ENCODE measurements at places on chromosomes 12 and 14.

- no peak for DNase-seq
These were observed 25.9 kb upstream of the NID2 start for GRCh38 chr14:52094546-52095271.

GRCh38 chr14:57168138-57168679 is 100.5 kb downstream of the EXOC5 start:
- DNase-seq = no peak

DNA sequence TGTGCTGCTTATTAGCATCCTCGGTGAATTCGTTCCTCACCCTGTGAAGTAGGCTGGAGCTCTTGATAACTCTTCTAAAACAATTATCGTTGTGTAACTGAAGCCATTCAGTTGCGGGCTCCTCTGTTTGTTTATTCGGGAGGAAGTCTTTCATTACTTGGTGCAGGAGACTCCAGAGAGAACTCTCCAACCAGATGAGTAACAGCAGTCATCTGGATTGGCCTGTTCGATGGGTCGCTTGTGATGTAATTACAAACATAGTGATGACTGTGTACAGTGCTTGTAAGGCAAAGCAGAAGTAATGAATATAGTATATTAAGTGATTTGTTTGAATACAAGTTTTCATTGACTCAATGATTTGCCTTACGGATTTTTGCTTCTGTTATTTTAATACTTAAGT is 10.9 kb downstream of the ATP6V0A2 start:
- DNase-seq = peak; percentile 7

GRCh38 chr12:120290609-120291305 is 946 bp downstream of the RNU4-2 start:
- peak; percentile 45 for DNase-seq

GRCh38 chr12:75528692-75529091 is 17.3 kb upstream of the KRR1 start:
- no peak for DNase-seq

GRCh38 chr12:132827763-132828703 is 636 bp downstream of the GOLGA3 start:
- peak; percentile 58 for DNase-seq

- no peak for DNase-seq
These were observed 42.8 kb upstream of the CPM start for GRCh38 chr12:68975811-68976210.

DNA sequence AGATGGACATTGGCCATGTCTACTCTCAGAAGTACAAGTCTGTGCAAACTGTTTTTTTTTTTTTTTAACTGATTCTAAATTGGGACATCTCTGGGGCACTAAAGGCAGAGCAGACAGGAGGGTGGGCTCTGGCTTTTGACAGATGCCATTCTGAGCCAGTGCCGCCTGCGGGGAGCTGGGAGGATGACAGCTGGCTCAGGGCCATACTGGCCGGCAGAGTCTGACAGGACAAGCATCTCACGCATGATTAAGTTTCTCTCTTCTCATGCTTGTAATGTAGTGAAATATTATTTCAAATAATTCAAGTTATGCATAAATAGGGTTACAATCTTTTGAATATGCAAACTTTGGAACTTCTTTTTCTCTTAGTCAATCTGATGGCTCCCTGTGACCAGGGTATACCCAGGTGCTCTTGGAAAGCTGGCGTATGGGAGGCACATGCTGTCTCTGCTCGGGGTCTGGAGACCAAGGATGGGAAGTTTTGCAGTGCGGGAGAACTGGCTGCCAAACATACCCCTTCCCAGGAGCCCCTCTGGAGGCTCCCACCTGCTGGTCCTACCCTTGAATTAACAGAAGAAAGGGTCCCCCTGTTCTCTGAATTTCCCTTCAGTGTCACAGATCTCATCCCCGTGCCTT is 7.6 kb downstream of the CDCA4 start:
- DNase-seq = no peak

GRCh38 chr12:86292480-86292879 is 36.3 kb upstream of the MGAT4C start:
- DNase-seq = no peak

DNA sequence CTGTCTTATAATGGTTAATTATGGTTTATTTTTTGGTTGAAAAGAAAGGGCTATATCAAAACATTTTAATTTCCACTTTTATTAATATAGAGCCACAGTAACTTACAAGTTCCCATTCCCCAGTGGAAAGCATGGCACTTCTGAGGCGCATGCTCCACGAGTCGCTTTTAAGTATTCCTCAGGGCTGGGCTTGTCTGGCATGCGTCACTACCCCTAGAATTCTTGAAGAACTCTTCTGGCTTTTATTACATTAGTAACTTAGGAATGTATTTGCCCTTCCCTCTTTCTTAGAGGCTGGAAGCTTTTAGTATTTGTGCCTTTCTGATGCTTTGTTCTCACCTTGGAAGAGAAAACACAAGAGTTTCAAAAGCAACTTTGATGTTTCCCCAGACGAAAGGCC is 81.1 kb downstream of the ESR2 start:
- DNase-seq = no peak

DNA sequence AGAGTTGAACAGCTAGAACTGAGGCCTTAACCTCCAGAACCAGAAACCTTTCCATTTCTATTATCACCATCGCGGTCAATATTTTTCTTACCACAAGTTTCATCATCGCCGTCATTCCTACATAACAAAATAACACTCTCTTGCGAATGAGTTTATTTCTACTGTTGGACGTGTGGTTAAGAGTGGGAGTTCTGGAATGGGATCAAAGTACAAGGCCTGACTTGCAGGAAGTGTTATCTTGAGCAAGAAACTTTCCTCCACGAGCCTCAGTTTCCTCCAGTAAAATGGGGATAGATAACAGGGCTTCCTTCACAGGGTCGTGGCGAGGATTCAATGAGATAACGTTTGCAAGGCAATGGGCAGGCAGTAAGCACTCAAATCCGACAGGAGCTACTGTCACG is 652 bp downstream of the SART3 start:
- peak; percentile 35 for DNase-seq

- no peak for DNase-seq
These were observed 49.9 kb upstream of the LTBP2 start for GRCh38 chr14:74661726-74662450.

GRCh38 chr12:106128585-106129328 is 10.0 kb downstream of the NUAK1 start:
- no peak for DNase-seq

GRCh38 chr14:38261620-38262019 is 5.7 kb upstream of the CLEC14A start:
- peak; percentile 11 for DNase-seq

DNA sequence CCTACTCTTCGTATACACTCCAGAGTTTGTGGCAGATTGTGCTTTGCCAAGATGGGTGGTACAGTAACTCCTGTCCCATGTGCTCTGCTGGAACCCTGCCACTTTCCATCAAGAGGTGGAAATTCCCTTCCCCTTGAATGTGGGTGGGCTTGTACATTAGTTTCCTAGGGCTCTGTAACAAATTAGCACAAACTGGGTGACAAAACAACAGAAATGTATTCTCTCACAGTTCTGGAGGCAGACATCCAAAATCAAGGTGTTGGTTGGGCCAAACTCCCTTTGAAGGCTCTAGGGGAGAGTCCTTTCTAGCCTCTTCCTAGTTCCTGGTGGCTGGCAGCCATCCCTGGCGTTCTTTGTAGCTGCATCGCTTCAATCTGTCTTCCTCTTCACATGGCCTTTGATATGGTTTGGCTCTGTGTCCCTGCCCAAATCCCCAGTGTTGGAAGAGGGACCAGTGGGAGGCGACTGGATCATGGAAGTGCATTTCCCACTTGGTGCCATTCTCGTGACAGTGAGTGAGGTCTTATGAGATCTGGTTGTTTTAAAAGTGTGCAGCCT is 117.5 kb downstream of the VRK1 start:
- no peak for DNase-seq

- no peak for DNase-seq
These were observed 18.5 kb upstream of the DHRS7 start for GRCh38 chr14:60183741-60184140.

DNA sequence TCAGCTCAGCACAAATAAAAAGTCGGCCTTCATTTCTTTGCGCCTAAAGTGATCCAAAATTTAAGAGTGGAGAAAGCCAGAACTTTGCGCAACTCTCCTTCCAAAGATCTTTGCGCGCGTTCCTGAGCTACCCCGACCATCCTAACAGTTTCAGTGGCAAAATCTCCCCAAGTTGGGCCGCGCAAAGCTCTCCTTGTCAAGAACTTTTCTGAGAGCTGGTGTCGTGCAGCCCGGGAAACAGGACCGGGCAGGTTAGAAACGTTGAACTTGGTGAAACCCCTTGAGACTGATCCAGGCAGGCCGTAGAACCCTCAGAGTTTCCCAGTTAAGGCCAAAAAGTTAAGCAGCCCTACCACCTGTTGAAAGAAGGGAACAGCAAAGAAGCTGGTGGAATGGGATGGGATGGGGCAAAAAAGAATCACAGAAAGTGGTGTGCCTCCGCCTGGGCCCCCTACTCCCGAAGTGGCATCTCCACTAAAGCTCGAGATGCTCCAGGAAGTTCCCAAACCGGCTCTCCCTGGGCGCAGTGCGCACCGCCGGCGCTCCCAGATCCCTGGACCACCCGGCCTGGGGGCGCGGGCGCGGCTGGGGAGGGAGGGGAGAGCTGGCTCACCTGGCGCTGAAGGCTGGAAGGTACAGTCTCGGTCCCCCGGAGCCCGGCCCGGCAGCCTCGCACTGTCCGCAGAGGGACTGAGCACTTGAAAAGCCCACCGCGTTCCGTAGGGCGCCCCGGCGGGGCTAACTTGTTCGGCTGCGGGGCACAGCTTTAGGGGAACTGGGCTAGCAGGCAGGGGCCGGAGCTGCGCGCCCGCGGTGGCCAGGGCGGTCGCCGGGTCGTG is 768 bp downstream of the DBX2 start:
- no peak for DNase-seq

GRCh38 chr14:74579447-74580274 is 32.4 kb downstream of the LTBP2 start:
- peak; percentile 24 for DNase-seq

GRCh38 chr14:68834816-68835215 is 41.9 kb upstream of the ZFP36L1 start:
- peak; percentile 21 for DNase-seq

DNA sequence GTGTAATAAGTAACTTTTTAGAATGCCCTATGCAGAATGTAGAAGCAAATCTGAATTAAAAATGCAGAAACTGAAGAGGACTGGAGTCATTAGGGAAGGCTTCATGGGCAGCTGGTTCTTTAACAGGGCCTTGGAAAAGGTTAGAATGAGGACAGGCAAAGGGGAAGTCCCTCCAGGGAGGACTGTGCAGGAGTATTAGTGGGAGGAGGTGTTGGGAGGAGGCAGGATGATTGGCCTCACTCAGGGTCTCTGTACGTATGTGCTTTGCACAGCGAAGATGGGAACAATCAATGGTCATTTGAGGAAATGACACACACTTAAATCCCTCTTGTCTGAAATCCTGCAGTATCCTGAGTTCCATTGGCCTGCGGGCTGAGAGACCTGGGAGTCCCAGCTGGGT is 119.7 kb downstream of the PTCSC3 start:
- no peak for DNase-seq

GRCh38 chr12:75923964-75924666 is 107.5 kb downstream of the PHLDA1 start:
- DNase-seq = peak; percentile 65

DNA sequence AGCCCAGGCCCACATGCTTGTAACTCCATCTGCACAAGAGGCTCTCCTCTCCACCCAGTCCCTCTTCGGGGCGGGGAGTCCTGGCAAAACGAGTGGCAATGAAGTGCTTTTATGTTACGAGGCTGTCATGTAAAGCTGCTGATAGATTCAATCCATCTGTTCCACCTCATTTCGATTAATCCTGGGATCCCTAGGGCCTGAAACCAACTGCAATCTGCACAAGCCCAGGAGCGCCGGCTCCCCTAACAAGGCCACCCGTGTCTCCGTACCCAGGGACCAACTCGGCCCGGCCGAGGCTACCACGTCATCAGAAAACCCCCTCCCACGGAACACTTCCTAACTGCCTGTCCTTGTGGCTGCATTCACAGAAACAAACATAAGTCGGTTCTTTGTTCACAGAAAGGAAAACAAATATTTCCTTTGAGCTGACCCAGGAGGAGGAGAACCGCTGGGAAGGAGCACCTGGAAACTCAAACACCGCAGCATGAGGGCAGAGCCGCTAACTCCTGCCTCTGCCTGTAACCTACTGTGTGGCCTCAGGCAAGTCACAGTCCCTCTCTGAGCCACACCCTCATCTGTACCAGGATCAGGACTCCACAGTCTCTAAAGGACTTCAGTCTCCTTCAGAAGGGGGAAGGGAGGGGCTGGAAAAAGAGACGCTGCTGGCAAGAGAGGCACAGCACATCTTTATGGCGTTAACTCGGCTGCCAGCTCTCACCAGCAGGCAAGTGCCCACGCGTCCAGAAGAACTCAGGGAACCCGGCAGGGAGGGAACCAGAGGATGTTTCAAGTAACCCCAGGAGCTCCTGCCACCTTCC is 47.8 kb downstream of the CCDC88C start:
- DNase-seq = no peak

DNA sequence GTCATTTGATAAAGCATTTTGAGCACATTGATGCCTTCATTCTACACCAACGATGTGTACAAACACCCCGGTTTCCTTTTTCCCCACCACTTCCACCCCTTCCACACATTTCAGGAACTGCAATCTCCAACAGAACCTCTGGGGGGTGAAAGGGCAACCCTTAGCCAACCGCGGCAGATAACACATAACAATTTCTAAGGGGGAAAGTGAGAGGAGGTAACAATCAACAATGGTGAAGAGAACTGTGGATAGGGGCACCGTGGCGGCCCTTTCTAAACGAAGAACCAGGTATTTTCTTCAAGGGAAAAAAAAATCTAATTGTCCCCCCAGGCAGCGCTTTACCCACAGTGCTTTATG is 1.1 kb downstream of the KITLG start:
- peak; percentile 57 for DNase-seq
